ENCODE measurements at places on chromosomes 1 and 21.

DNA sequence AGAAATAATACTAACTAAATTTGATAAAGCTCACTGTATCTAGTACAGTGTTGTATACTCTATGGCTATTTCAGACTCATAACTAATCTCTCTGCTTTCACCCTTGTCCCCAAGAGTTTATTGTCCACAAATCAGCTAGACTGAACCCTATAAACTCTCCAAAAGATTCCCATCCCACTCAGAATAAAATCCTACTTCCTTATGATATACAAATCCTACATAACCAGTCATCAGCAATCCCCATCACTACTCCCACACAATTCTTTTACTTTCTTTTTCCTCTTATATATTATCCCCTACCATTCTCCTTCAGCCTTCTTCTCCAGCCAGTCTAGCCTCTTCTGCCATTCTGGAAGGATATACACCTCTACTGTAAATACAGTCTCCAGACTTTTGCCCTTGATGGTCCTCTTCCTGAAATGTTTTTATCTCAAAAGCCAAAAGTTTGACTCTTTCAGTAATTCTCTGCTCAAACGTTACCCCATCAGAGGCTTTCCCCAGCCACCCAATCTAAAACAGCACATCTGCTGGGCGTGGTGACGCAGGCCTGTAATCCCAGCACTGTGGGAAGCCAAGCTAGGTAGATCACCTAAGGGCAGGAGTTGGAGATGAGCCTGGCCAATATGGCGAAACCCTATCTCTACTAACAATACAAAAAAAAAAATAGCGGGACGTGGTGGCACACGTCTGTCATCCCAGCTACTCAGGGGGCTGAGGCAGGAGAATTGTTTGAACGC, 41.6 kb downstream of the ABL2 start:
- no peak for DNase-seq

- DNase-seq = no peak
These were observed 984.4 kb upstream of the NCAM2 start for GRCh38 chr21:20013851-20014250.

GRCh38 chr1:76018045-76018444, 56.5 kb upstream of the ST6GALNAC3 start:
- no peak for DNase-seq

DNA sequence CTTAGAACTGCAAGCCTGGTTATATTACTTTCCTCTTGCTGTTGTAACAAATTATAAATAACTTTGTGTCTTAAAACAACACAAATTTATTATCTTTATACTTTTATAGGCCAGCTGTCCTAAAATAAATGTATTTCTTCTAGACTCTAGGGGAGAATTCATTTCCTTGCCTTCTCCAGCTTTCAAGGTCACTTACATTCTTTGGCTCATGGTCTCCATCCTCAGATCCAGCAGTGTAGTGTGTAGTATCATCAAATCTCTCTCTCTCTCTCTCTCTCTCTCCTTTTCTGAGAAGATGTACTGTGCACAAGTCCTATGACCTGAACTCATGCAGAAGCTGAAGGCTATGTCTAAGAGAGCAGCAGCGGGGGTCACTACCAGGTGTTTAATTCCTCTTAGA, 1510.6 kb downstream of the MRPL39 start:
- DNase-seq = no peak

DNA sequence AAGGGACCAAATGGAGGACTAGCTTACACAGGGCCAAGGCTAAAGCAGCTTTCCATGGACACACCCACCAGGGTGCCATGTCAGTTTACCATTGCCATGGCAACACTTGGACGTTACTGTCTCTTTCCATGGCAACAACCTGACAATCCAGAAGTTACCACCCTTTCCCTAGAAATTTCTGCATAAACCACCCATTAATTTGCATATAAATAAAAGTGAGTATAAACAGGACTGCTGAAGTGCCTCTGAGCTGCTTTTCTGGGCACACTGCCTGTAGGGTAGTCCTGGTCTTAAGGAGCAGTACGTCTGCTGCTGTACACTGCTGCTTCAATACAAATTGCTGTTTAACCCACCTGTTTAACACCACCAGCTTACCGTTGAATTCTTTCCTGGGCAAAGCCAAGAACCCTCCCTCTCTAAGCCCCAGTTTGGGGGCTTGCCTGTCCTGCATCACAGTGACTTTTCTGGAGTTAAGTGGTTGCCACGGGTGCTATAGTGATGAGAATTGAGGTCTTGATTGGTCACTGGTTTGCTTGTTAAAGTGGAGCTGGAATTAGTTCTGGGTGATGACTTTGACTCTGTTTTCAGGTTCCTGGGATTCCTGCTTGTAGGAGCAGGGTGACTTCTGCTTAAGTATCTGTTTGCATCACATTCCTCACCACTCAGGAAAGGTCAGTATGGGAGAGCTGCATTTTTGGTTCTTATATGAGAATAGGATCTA, 83.2 kb downstream of the CLDN17 start:
- no peak for DNase-seq

DNA sequence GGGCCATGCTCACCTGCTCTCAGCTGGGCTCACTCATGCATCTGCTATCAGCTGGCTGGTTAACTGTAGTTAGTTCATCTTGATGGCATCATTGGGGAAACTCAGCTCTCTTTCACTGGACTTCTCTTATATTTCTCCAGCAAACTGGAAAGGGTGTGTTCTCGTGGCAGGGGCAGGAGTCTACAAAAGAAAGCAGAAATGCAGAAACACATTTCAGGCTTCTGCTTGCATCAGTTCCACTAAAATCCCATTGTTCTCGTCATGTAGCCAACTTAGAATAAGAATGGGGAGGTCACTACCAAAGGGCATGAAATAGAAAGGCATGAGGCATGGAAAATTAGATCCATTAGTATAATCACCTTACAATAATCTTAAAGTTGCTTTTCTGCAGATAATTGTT, 207.3 kb downstream of the NRIP1 start:
- DNase-seq = no peak

DNA sequence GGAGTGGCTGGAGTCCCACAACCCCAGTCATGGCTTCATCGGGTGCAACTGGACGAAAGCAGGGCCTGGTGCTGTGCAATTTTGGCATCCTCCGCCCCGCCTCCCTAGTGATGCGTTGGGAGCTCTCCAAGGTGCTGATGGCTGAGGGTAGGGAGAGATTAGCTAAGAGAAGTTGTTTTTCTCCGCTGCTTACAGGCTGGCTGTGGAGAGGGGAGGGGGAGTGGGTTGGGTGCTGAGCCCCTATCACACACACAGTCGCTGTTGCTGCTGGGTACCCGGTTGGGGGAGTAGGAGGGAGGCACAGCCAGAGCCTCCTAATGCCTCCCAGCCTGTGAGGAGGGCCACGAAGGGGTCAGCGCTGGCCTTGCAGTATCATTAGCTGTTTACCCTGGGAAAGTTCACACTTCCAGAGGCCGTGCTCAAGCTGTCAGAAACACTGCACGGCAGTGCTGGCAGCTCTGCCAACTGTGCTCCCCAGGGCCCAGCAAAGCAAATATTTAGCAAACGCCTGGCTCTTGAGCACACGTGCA, 110.0 kb downstream of the GRIK3 start:
- DNase-seq = no peak

DNA sequence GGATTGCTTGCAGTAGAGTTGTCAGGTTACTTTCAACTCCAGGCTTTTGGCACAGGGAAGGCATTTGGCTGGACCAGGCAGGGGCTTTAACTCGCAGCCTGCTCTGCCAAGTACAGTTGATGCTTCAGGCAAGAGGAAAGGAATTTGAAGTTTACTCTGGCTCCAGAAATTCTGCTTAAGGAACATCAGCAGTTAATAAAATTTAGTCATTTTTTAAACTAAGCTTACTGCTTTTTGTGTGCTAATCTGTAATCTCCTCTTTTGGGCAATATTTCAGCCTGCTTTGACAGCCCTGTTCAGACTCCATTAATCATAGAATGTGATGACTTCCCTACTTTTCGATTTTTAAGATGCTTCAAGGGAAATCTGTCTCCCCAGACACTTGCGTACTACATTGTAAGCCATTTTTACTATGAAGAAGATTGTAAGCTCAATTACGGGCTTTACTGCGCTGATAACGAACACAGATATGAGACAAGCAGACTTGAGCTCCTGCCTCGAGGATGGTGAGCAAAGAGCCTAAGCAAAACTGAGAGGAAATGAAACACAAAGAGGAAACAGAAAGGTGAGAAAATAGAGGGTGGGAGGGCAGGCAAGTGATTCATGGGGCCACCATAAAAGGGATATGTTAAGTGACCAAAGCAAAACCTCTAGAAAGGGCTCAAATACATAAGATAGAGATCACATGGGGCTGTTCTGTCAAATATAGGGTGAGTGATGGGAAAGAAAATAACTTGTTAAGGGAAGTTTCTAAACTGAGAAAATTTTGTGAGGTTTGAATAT, 76.6 kb upstream of the VAV3 start:
- DNase-seq = no peak

- DNase-seq = no peak
These were observed 71.3 kb upstream of the DNAJC6 start for GRCh38 chr1:65238010-65238409.

- DNase-seq = no peak
These were observed 15.0 kb downstream of the TNFRSF25 start for GRCh38 chr1:6450943-6451373.

DNA sequence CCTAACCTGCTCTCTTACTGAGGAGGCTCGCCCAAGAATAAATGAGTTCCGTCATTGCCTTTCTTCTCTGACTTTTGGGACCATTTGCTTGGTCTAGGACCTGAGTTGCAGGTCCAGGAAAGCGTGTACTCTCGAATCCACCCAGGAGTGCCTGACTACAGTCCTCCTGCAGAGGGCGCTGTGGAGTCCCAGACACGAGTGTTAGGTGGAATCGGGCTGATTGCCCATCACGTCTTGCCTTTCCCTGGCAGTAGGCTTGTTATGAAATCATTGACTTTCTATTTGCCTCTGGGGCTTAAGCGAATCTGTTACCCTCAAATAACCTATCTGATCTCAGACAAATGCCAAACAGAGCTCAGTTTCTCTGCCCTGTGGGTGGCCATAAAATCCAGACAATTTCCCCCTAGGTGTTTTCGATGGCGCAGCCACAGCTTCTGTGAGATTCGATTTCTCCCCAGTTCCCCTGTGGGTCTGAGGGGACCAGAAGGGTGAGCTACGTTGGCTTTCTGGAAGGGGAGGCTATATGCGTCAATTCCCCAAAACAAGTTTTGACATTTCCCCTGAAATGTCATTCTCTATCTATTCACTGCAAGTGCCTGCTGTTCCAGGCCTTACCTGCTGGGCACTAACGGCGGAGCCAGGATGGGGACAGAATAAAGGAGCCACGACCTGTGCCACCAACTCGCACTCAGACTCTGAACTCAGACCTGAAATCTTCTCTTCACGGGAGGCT, at the start of gene IL20:
IL20 (plus strand) TSS at position 685 of the 733 bp plus-strand sequence. CDS start 230 bp downstream, outside the sequence.
- DNase-seq = no peak

GRCh38 chr21:45364468-45365185, 40.3 kb upstream of the COL18A1 start:
- DNase-seq = no peak

GRCh38 chr1:42657201-42657600, 1.0 kb upstream of the PPIH start:
- no peak for DNase-seq
